ENCODE measurements at places on chromosomes 4 and X. TPM values are rescaled to one million over a fixed set of nuclear protein-coding genes. Genes with fewer than 3 reads are reported as not detected.

The ERCC6L gene
- total RNA-seq: 11.4 TPM

The RNF128 gene
- total RNA-seq: 0.12 TPM

The SPANXA2 gene
- 0.23 TPM for total RNA-seq

The MAOB gene
- total RNA-seq: not detected

The HS3ST1 gene
- 0.71 TPM for total RNA-seq

The FRMPD4 gene
- 0.04 TPM for total RNA-seq

The GPRASP3 gene
- total RNA-seq: 4.7 TPM

The ZAR1 gene
- total RNA-seq: not detected

The CT45A5 gene
- total RNA-seq: not detected

The ASB12 gene
- not detected for total RNA-seq
